Activated CD8-positive, alpha-beta memory T cell treated with anti-CD3 and anti-CD28 coated beads for 1 hour (primary cell): ENCODE measurements at places on chromosomes 1 and 21.

GRCh38 chr1:205568469-205569361, 63.1 kb downstream of the ELK4 start:
- no peak for DNase-seq

DNA sequence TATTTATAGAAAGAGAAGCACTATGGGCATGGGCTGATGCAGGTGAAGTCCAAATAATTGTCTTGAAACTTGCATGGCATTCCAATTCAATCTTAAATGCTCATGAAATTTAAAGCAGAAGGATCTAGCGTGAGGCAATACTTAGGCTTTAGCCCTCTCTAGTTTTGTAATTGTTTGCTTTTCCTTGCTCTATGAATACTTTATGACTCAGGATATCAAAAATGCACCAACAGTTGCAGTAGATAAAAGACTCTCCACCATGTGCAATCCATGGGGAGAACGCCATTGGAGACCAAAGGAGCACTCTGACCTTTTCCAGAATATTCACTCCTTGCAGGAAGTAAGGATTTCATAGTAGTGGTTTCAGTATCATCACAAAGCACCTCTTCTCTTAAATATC, 436.4 kb downstream of the LRRIQ3 start:
- DNase-seq, result no peak

GRCh38 chr1:113035086-113035485, 37.9 kb upstream of the LRIG2 start:
- DNase-seq, result no peak

DNA sequence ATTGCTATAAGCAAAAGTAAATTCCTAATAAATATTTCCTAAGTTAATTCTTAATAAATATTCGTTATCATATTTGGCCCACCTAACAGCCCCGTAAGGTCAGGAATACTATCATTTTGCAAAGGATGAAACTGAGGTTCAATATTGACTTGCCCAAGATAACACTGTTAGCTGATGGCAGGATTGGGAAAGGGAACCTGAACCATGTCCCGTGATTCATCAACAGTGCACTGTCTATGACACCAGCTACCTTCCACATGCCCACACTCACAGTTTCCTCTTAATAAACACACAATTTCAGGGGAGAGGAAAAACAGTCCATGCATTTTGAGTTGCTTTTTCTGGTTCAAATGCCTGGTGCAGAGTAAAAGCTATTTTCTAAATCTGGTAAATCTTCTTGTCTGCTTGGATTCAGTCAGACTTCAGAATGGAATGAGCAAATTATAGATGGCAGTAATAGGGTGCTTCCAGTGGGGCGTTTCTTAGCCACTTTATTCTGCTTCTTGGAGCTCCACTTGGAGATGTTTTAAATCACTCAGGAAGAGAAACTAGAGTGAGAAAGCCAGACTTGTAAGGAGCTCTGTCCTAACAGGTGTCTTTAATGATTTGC, 354.6 kb downstream of the PDE4B start:
- DNase-seq, result no peak

DNA sequence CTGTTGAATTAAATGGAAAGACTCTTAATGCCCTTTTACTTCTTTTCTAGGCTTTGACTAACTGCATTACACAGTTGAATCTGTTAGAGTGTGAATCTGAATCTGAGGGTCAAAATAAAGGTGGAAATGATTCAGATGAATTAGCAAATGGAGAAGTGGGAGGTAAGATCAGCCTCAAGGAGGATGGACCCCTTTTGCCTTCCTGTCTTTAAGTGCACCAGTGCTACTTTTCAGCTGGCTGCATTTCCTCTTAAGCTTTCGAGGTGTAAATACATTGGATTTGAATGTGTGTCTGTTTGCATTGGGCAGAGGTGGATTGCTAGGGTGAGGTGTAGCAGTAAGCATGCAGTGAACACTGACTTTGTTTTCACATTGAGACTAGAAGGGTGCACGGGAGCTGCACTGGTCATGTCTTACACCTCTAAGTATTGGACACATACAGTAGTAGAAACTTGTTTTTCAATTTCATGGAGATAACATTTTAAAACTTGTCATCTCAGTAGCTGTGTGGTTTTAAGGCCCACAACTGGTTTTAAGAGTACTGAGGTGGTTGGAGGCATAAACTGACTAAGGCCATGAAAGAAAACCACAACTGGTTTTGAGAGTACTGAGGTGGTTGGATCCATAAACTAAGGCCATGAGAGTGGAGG, 35.4 kb downstream of the MIA3 start:
- no peak for DNase-seq

GRCh38 chr1:19485362-19486187, at the start of gene CAPZB:
TSS of gene CAPZB (minus strand) at chr1:19485539. CDS start at chr1:19485438, 101 bp downstream.
- DNase-seq, result peak; percentile 95

DNA sequence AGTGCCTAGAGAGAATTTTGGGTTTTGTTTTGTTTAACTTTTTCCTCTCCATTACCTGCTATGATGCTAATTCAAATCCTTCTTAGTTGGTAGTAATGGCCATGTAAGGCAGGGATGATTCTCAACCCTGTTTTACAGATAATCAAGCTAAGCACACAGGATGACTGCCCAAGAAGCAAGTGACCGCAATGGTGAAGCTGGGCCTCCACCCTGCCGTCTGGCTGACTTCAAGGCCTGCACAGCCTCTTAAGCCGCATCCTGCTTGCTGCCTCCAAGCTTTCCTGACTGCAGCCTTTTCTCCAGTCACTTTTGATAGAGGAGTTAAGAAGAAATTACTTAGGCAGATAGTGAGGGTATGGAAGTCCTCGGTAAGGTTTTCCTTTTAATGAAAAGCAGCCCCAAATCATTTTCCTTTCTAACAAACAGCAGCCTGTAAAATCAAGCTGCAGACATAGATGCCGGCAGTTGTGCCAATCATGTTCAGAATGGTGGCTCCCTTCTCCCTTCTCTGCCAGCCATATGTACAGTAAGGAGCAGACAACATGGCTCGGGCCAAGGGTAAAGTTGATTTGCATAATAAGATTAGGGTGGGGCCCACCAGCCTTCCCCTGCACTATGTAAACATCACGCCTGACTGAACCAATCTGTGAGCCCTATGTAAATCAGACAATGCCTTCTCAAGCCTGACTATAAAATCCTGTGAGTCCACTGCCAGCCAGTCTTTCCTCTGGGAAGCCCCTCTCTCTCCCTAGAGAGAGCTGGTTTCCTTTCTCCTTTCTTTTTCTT, 8.8 kb upstream of the CTBS start:
- no peak for DNase-seq

GRCh38 chr21:46009951-46010705, 28.6 kb downstream of the COL6A1 start:
- no peak for DNase-seq

- DNase-seq, result peak; percentile 40
These were observed 7.7 kb downstream of the CNIH3 start for GRCh38 chr1:224623743-224624333.

GRCh38 chr21:34590520-34590919, 24.4 kb downstream of the RCAN1 start:
- DNase-seq, result no peak

DNA sequence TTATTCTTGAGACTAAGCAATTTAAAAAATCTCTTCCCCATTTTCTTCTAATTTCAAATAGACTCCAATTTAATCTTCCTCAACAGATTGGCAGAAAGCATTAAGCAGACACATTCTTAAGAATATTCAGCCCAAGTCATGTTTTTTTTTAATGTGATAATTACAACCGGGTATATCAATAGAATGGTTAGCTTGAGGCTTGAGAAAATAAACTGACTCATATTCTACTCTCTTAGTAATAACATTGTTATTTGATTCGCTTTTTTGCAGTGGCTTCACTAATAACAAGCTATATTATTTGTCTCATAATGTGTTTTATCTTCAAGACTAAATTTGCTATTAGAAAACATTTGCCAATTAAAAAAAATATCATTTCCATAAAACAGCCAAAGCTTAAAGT, 488.6 kb upstream of the RGS18 start:
- DNase-seq, result no peak

GRCh38 chr21:43619856-43620255, 39.4 kb downstream of the HSF2BP start:
- DNase-seq, result no peak

DNA sequence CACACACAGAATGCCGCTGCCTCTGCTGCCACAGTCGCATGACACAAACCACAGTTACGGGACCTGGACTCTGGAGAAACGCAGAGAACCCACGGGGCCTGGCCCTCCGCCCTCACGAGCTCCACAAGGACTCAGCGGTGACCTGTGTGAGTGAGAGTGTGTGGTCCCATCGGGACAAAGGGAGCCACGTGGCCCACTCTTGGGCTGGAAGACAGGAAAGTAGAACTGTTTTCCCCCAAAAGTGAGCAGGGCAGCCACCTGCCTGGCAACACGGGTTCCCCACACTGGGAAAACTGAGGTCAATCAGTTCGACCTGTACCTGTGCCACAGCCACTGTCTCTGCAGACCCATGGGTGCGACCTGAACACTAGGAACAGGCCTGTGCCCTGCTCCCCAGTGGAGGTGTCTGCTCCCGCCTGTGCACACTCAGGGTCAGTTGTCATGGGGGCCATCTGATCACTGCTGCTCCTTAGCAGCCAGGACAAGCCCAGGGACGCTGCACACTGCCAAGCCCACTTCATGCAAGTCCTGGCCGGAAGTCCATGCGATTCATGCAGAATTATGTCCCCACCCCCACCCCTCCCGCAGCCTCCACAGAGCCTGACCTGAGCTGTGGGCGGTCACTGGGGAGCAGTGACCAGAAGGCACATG, 54.4 kb upstream of the ADARB1 start:
- DNase-seq, result no peak

DNA sequence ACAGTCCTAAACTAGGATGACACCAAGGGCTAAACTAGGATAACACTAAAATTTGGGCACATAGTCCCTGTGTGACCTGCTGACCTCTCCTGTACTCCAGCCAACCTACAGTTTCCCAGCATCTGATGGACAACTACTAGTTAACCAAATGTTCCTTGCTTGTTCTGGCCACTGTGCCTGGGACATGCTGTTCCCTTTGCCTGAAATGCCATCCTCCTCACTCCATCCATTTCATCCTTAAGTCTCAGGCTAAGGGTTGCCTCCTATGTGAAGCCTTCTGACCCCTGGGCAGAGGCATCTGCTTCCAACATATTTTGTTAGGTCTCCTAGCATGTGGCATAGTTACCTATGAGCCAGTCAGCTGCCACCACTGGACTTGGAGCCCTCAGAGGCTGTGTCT, 204.9 kb upstream of the JUN start:
- DNase-seq, result no peak

DNA sequence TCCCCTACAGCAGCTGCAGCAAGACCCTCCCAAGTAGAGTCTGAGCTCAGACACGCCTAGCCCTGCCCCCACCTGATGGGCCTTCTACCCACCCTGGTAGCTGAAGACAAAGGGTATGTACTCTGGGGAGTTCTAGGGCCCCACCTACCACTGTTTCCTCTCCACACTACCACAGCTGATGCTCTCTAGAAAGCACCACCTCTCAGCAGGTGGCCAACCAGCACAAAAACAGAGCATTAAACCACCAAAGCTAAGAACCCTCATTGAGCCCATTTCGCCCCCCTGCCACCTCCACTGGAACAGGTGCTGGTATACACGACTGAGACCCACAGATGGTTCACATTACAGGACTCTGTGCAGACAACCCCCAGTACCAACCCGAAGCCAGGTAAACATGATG, 258.9 kb downstream of the SETD4 start:
- DNase-seq, result no peak

- DNase-seq, result no peak
These were observed 38.1 kb downstream of the AZIN2 start for GRCh38 chr1:33119050-33119449.

DNA sequence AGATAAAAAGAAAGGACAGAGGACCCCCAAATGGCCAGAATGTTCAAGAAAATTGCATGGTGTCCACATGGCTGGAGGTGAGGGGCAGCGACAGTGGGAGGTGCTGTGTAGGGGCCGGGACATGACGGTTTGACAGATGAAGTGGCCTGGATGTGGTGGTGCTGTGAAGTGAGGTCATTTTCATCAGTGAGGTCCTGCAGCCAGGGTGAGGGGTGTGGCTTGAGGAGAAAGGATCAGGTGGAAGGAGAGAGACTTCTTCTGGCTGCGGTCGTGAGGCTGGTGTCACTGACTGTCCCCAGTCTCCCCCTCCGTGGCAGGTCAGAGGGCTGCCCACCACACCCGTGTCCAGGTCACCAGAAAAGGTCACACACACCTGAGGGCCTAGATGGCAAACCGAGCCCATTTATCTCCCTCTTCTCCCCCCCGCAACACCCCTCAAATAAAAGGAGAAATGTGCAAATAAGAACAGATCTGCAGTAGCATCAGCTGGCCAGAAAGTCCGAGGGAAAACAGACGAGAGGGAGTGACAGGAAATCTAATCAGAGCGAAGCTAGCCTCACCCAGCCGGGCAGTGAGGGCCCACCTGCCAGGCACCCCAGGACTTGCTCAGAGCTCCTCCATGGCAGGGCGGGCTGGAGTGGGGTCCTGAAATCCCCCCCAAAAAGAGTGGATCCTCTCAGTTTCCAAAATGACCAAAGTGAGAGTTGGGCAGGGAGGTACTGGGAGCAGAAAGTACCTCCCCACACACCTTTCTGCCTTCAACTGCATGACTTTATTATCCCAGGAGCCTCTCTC, 148.5 kb upstream of the EDN2 start:
- no peak for DNase-seq

DNA sequence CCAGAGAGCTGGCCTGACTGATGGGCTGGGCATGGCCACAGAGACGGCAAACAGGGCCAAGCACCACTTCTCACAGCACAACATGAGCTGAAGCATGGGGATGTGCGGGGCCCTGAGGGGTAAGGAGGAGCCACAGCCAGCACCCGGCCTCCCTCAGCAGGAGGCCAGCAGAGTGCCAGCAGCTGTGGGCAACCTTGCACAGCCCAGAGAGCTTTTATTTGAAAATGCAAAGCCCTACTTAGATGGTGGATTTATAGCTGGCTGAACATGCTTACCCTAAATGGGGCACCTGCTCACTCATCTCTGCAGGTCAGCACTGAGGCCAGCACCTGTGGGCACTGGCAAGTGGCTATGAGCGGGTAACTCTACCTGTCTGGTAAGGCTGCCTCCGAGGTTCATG, 44.1 kb downstream of the SLC66A1 start:
- DNase-seq, result no peak

- no peak for DNase-seq
These were observed 75.0 kb downstream of the XCL2 start for GRCh38 chr1:168468822-168469221.

DNA sequence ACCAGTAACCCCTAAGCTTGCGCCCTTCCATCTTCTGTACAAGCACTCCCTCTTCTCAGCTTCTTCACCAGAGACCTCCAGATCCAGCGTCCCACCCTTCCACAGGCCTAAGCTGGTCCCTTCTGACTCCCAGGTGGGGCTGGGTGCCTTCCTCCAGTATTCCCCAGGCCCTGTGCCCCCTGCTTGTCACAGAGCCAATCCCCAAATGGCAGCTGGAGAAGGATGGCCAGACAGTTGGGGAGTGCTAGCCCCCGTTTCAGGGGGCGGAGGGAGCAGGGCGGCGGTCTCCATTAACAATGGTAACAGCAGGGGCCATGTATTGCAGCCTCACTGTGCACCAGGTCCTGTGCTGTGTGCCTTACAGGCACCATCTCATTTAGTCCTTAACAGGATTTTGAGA, 85.7 kb downstream of the KCNN3 start:
- DNase-seq, result no peak

GRCh38 chr1:36534711-36535412, 52.1 kb upstream of the CSF3R start:
- DNase-seq, result no peak

- no peak for DNase-seq
These were observed 107.7 kb downstream of the MAB21L3 start for GRCh38 chr1:116218922-116219321.
